SJCRH30 (cell line): ENCODE measurements at places on chromosomes 16 and 17.

DNA sequence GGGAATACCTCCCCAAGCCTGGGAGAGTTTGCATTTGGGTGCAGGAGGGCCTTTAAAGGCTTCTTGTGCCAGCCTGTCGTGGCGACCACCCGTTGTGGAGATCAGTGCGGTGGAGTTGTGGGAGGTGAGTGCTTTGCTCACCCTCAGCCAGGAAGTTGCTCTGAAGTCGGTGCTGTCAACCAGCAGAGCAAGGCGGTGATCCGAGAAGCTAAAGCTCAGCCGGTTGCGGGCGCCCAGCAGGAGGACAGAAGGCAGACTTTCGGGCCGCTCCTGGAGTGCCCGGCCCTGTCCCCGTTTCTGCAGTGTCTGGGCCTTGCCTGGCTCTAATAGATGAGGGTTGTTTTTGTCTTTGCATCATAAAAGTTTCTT, 1.4 kb downstream of the UBE2I start:
- H3K27me3 ChIP-seq: no peaks in the 10 kb centered on the region
- DNase-seq: no peak
- peaks cover 4% of the 10 kb centered on the region; the same call in 1 of the 2 replicates for H3K4me1 ChIP-seq
- H3K4me3 ChIP-seq: peak overlapping the region; percentile 73

DNA sequence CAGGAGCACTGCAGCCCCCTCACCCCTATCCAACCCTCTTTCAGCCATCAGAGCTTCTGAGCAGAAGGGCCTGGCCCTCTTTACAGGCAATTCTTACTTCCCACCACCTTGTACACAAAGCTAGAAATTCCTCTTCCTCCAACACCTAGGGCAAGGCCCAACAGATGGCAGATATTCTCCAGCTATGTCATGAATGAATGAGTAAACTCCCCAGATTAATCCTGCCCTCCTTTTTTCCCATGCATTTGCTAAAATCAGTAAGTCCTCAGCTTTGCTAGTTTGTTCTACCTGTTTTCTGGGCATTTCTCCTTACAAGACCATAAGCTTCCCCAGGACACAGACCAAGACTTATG, 20.4 kb upstream of the MRPS23 start:
- H3K36me3 ChIP-seq: no peaks in the 10 kb centered on the region
- H3K27ac ChIP-seq: peak overlapping the region; percentile 87
- DNase-seq: no peak
- no peak overlapping the region for H3K4me3 ChIP-seq
- H3K27me3 ChIP-seq: no peaks in the 10 kb centered on the region

- H3K36me3 ChIP-seq: peaks cover 2% of the 10 kb centered on the region; the same call in 1 of the 2 replicates
- DNase-seq: peak; percentile 80
Measured at GRCh38 chr16:10971560-10971961, 27.2 kb downstream of the CLEC16A start.

DNA sequence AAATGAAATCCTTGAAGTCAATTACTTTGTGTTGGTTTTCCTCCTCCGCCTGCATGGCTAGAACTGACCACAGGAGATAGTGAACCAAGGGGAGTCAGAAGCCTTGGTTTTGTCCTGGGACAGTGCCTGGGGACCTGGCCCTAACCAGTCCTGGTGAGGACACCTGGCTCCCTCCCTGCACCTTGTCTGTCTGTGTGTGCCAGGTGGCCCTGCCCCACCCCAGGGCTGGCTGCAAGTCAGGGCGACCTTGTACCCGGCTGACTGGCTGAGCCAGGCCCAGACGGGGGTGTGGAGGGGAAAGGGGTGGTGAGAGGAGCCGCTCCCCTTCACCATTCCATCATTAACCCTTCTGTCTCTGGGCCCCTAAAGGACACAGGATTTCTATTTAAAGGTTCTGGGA, 3.4 kb downstream of the RAPGEFL1 start:
- H3K27ac ChIP-seq: no peak overlapping the region
- H3K4me1 ChIP-seq: no peaks in the 10 kb centered on the region
- DNase-seq: no peak
- H3K36me3 ChIP-seq: peaks cover 11% of the 10 kb centered on the region
- no peaks in the 10 kb centered on the region for H3K27me3 ChIP-seq
- no peak overlapping the region for H3K4me3 ChIP-seq

DNA sequence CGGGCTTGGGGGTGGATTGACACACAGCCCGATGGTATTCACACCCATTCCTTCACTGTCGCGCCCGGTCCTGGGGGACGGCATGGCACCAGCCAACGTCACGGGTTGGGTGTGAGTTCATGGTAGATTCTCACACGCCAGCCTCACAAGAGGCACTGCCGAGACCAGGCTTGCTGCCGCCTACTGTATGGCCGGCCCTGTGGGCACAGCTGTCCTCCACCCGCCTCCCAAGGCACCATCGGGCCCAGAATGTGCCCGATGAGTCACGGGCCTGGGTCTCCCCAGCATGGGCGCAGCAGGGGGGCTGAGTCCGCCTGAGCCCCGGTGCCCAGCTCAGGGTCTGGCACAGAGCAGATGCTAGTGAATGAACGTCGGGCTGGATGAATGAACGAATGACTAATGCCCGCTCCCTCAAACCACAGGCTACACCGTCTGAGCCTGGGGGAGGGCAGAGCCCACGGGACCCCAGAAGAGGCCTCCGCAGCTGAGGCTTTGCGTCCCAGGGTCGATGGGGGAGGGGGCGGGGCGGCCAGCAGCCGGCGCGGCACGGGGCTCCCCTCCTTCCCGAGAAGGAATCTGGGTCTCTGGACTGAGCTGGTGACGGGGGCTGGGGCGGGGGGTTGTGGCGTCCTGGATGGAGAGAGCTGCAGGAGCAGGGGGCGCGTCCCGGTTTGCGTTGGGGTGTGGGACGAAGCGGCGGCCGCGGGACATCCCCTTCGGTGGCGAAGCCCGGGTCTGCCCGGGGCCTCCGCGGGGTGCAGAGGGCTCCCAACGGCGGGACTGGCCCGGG, 829 bp downstream of the PITPNM3 start:
- peaks cover 17% of the 10 kb centered on the region for H3K4me1 ChIP-seq
- peak overlapping the region; percentile 84 for H3K4me3 ChIP-seq
- DNase-seq: peak; percentile 79

DNA sequence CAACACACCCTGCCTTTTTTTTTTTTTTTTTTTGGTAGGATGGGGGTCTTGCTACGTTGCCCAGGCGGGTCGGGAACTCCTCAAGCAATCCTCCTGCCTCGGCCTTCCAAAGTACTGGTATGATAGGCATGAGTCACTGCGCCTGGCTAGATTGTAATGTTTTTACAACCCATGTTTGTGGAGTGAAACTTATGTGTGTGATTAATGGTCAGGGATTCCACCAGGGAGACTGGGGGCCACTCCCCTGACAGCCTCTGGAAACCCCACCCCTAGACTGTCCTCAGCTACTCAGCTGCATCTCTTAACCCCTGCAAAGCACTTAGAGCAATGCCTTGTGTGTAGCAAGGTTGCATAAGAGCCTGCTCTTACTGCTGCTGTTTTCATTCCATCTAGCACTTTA, 220.5 kb downstream of the PARN start:
- H3K27ac ChIP-seq: no peak overlapping the region
- DNase-seq: no peak
- H3K4me1 ChIP-seq: peaks cover 5% of the 10 kb centered on the region
- no peaks in the 10 kb centered on the region for H3K36me3 ChIP-seq
- H3K4me3 ChIP-seq: no peak overlapping the region

GRCh38 chr17:29004081-29004692, 1.6 kb downstream of the SEZ6 start:
- DNase-seq: peak; percentile 49
- H3K4me3 ChIP-seq: no peak overlapping the region
- peaks cover 27% of the 10 kb centered on the region for H3K4me1 ChIP-seq
- no peaks in the 10 kb centered on the region for H3K27me3 ChIP-seq
- H3K36me3 ChIP-seq: no peaks in the 10 kb centered on the region

DNA sequence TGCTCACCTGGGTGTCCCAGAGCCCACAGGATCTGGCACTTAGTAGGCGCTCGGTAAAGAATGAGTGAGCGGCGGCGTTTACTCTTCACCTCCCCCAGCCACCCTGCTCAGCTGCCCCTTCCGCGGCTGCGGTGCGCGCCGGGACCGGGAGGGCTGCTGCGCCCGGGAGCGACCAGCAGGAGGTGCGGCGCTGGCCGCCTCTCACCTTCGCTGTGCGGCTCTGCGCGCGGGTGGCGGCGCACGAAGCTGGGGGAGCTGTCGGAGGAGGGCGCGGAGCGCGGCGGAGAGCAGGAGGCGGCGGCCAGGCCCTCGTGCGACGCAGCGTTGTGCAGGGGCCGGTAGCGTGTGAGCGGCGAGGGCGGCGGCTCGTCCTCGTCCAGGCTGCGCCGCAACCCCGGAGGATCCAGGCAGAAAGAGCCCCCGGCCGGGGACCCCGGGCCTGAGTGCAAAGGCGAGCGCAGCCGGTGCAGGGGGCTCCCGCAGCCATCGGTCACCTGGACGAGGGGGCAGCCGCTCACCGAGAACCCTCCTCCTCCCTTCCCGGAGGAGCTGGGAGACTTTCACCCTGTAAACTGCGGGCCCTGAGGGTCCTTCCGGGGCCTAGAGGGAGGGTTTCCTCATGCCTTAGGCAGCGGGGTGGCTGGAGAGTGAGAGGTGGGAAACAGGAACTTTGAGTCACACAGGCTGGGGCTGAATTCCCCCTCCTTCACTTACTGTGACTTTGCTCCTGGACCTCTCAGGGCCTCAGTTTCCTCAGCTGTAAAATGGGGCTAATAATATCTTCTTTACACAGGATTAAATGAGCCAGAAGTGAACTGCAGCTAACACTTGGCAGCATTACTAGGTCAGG, 12.5 kb downstream of the SAMD14 start:
- no peaks in the 10 kb centered on the region for H3K36me3 ChIP-seq
- DNase-seq: no peak
- H3K4me1 ChIP-seq: no peaks in the 10 kb centered on the region
- H3K27me3 ChIP-seq: no peaks in the 10 kb centered on the region
- H3K4me3 ChIP-seq: no peak overlapping the region

DNA sequence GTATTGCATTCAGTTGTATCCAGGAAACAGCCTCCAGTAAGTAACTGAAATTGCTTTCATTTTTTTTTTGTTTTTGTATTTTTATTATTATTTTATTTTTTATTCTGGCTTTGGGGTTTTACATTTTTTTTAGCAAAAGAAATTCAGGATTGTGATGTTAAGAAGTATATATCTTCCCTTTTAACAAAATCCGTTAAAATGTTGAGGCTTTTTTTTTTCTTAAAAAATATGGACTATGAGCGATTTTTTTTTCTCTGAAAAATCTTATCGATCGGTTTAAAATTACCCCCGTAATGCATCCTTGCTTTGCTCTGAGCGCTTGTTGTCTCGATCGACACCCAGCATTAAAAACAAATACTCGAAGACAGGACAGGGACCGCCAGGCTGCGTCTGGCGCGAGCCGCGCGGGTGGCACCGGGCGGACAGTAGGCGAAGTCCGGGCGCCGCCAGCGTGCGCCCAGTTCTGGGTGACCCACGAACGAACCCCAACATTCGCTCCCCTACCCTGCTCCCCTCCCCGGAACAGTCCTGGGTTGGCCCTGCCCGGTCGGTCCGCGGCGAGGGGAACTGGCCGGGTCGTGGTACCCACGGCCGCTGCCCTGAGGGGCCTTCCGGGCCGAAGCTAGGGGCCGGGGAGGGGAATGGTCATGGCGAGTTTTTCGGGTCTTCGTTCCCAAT, 482 bp downstream of the BAHCC1 start:
- no peaks in the 10 kb centered on the region for H3K27me3 ChIP-seq
- H3K36me3 ChIP-seq: no peaks in the 10 kb centered on the region
- DNase-seq: no peak
- peak overlapping the region; percentile 88 for H3K27ac ChIP-seq
- H3K4me3 ChIP-seq: peak overlapping the region; percentile 80

GRCh38 chr16:83958137-83958845, 5.3 kb downstream of the OSGIN1 start:
- H3K36me3 ChIP-seq: no peaks in the 10 kb centered on the region
- no peak overlapping the region for H3K4me3 ChIP-seq
- DNase-seq: no peak
- H3K4me1 ChIP-seq: peaks cover 7% of the 10 kb centered on the region; the same call in 1 of the 2 replicates

DNA sequence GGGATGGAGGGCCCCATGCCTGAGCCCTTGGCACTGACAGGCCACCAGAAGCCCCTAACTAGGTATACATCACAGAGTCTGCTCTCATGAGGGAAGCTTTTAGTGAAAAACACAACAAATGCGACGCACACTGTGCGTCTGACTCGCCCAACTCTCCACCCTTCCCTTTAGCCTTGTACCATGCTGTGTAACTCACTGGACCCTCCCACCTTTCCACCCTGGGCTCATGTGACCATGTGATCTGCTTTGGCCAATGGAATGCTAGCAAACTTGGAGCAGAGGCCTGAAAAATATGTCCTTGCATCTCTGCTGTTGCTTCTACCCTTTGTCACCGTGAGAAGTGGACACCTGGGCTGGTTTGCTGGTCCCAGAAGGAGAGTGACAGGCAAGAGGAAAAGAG, 21.6 kb downstream of the TK2 start:
- H3K27ac ChIP-seq: no peak overlapping the region
- H3K36me3 ChIP-seq: peaks cover 3% of the 10 kb centered on the region; the same call in 1 of the 2 replicates
- H3K27me3 ChIP-seq: no peaks in the 10 kb centered on the region
- H3K4me3 ChIP-seq: no peak overlapping the region
- peaks cover 9% of the 10 kb centered on the region for H3K4me1 ChIP-seq

GRCh38 chr16:55645986-55646385, 9.8 kb upstream of the SLC6A2 start:
- DNase-seq: no peak
- H3K4me3 ChIP-seq: no peak overlapping the region
- no peak overlapping the region for H3K27ac ChIP-seq

DNA sequence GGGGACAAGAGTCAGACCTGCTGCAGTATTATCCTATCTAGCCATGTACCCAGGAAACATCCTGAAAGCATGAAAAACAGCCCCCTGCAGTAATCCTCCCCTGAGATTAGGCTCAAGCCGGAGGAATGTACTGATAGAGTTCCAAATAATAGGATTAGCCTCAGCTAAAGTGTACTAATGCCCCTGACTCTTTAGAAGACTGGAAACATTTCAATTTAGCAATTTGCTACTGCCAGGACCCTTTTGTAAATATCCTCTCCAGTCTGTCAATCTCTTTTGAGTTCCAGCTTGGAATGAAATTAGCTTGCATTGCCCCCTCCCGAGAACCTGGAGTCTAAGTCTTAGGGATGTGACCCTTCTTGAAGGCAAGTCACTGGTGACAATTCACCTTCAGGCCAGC, 110.8 kb upstream of the DNAH9 start:
- H3K4me3 ChIP-seq: no peak overlapping the region
- no peaks in the 10 kb centered on the region for H3K27me3 ChIP-seq
- H3K4me1 ChIP-seq: no peaks in the 10 kb centered on the region
- DNase-seq: no peak
- no peak overlapping the region for H3K27ac ChIP-seq

GRCh38 chr17:19686400-19687090, 29.8 kb downstream of the SLC47A2 start:
- no peaks in the 10 kb centered on the region for H3K27me3 ChIP-seq
- H3K27ac ChIP-seq: no peak overlapping the region
- H3K4me1 ChIP-seq: peaks cover 5% of the 10 kb centered on the region
